ENCODE measurements at places on chromosomes 7 and 10.

GRCh38 chr7:155201325-155202087, 96.2 kb upstream of the INSIG1 start:
- DNase-seq = no peak

GRCh38 chr7:1103009-1103788, 15.3 kb downstream of the GPER1 start:
- no peak for DNase-seq

DNA sequence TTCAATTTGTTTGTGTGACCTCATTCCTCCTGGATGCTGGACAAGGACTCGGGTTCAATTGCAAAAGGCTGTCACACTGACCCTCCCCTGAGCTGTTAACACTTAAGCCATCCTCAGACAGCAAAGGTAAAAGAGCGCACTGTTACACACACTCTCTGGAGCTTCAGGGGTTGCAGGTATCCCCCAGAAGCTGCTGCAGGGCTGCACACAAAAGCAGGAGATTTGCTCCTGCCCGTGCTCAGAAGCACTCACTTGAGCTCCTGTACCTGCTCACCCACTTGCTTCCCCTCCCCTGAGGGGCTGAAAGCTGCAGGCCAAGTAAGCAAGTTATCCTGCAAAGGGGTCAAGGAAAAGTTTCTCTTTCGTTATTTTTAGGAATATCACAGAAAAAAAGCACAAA, 886.2 kb upstream of the ZWINT start:
- no peak for DNase-seq

DNA sequence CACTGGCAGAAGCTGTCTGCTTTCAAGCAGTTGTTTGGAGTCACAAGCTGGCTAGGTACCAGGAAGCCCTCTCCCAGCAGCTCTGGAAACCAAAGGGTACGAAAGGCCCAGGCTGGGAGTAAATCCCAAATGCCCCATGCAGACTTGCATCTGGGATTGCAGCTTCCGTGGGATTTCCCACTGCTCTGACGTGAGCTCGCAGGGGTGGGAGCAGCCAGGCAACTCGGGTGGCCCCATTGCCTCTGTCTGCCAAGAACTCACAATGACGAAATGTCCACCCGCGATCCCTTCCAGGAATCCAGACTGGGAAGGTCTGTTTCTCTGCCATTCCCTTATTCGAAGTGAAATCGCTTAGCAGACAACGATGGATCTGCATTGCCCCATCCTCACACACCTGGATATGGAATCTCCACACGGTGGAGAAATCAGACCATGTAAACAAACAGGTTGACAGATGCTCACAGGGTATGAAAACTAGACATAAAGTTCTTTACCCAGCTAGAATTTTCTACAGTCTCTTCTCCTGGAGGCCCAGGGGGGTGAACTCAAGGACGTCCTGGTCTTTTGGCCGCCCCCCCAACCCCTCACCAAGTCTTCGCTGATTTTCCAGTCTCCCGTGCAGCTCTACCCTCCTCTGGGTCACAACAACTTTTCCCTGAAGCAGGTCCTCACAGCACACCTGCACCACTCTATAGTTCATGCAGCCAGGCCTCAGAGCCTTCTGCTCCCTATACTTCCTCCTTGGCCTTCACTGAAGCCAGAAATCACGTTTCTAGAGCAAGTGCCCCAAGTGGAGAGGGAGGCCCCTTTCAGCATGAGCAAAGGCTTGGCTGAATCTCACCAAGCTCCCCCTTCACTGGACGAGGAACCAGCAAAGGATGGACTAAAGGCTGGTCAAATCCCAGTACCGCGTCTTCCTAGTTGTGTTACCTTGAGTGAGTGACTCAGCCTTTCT, 20.0 kb downstream of the SH3PXD2A start:
- no peak for DNase-seq

- DNase-seq = no peak
These were observed 20.4 kb downstream of the TEX36 start for GRCh38 chr10:125662584-125662983.

DNA sequence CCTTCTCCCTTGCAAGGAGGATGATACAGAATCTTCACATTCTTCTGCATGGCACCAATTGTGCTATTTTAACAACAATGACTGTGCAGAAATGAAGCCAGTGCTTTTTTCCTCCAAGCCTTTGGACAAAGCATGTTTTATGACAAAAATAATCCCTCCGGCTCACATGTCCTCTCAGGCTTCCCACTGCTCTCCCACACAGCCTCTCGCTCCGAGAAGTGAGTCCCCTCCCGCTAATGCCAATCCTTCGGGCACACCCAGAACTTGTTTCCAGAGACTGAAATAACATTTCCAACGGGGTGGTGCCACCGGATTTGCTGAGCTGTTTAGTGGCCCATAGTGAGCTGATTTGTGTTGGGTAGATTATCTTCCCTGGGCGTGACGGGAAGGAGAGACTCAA, 35.8 kb downstream of the RBM17 start:
- DNase-seq = no peak

Data from stimulated activated CD4-positive, alpha-beta T cell treated with anti-CD3 and anti-CD28 coated beads, TNF-alpha, amount 100 ng/mL, for 1 hour (primary cell).